ENCODE measurements at places on chromosomes 3 and 15.

- DNase-seq, result no peak
Observed at GRCh38 chr3:167095976-167096375, 284.1 kb downstream of the ZBBX start.

- no peak for DNase-seq
Observed at GRCh38 chr15:26621816-26622215, 151.1 kb downstream of the GABRB3 start.

DNA sequence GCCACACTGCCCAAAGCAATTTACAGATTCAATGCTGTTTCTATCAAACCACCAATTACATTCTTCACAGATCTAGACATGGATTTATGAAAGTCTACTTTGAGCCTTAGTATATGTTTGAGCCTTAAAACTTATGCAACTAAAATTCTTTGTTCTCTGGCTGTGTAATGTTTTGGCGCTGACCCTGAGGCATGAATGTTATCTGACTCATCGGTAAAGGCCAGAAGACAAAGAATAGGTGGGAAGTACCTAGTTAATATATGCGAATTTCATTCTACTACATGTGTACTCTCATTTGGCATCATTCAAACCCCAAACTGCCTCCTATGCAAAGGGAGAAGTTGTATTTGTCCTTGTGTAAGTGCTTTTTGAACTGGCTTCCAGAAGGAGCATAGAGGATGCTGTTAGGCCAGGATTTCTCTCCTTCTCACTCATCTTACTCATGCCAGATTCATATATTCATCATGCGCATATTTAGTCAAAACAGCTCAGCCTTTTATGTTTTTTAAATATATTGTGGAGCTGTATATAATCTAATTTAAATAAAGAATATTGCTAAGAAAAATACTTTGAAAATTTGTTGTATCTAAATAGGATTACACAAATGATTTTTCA, 204.2 kb downstream of the NFKBIZ start:
- DNase-seq, result no peak

GRCh38 chr3:132749786-132750185, 27.6 kb upstream of the NPHP3 start:
- DNase-seq, result no peak

DNA sequence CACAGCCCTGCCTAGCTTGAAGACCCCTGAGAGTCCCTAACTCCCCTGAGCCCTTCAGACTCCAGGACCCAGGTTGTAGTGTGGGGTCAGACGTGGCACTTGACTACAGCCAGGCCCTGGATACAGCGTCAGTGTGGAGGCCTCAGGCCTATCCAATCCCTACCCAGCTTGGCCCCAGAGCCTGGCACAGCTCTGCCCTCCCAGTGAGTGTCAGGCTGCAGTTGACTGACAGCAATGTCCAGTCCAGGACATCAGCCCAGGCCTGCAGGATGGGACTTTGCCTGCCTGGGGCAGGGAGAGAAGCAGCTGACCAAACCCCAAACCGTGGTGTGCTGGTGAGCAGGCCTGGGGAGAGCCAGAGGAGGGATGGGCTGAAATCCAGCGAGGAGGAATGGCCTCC, 27.3 kb downstream of the KLF13 start:
- DNase-seq, result no peak
